ENCODE measurements at places on chromosomes 2 and 18.

DNA sequence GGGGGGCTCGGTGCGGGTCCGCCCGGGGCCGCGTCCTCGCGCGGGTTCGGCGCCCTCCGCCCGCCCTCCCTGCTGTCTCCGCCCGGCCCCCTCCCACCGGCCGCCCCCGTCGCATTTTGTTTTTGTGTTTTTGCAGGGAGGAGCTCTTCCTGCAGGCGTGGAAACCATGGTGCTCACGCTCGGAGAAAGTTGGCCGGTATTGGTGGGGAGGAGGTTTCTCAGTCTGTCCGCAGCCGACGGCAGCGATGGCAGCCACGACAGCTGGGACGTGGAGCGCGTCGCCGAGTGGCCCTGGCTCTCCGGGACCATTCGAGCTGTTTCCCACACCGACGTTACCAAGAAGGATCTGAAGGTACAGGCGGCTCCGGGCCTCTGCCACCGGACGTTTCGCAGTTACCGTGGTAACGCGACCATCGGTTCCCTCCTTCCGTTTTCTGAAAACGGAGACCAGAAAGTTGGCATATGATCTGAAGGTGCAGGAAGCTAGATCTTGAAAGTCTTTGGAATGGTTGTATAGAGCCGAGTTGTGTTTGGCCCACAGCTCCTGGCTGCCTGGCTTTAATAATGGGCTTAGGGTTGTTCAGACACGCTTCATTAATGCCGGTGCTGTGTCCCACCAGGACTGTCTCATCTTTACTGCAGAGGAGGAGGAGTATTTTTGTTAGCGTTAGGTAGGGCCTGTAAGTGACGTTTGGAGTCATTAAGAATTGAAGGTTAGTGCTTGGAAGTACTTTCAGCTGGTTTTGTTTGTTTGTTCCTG lies 891 bp downstream of the KDM3A start:
- DNase-seq: peak; percentile 66

DNA sequence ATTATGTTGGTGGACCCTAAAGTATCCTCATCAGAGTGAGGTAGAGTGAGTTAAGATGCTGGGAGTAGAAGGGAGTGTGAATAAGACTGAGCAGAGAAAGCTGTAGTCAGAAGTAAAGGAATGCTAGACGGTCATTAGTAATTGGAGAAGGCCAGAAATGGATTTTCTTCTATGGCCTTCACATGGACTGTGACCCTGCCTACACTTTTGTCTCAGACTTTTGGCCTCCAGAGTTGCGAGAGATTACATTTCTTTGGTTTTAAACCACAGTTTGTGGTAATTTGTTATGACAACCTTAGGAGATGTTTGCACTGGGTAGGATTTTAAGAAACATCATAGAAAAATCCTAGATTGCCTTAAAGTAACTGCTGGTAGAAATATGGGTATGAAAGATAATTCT lies 1267.7 kb upstream of the TMEFF2 start:
- DNase-seq: no peak

GRCh38 chr2:33655626-33656320 lies 56.7 kb upstream of the FAM98A start:
- DNase-seq: no peak

- DNase-seq: no peak
Measured at GRCh38 chr2:119432851-119433522, 1.3 kb downstream of the TMEM37 start.

DNA sequence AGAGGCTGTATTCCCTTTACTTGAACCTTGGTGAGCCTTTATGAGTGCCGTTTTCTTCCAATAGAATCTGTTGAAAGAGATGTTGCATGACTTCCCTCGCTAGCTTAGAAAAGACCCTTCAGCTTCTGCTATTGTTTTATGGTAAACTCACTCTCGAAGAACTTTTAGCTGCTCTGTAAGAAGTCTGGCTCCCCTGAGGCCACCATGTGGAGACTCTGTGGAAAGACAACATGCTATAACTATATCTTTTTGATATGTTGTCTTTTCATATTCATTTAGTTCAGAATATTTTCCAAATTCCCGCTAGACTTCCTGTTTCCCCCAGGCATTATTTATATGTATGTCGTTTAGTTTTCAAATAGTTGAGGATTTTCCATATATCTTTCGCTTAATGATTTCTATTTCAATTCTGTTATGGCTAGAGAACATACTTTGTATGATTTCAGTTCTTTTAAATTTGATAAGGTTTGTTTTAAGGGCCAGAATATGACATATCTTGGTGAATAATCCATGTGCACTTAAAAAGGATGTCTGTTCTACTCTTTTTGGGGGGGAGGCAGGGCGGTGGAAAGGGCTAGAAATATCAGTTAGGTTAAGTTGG lies 64.1 kb downstream of the PTPN4 start:
- peak; percentile 61 for DNase-seq

DNA sequence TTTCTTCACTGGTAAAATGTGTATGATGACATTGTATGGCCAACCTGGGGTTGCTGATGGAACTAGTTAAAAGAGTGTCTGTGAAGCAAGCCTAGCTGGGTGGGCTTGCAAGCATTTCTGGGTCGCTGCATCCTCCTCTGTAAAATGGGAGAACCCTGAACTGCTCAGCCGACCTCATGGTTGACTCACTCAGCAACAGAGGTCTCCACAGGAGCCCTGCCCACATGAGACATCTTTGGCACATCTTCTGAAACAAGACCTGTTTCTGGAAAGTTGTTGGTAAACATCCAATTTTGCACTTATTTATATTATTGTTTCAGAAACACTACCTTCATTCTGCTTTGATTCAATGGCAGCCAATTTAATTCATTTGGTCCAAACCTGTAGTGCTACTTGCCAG lies 52.6 kb downstream of the BCL11A start:
- no peak for DNase-seq

GRCh38 chr2:212311807-212312404 lies 226.7 kb downstream of the ERBB4 start:
- DNase-seq: no peak

DNA sequence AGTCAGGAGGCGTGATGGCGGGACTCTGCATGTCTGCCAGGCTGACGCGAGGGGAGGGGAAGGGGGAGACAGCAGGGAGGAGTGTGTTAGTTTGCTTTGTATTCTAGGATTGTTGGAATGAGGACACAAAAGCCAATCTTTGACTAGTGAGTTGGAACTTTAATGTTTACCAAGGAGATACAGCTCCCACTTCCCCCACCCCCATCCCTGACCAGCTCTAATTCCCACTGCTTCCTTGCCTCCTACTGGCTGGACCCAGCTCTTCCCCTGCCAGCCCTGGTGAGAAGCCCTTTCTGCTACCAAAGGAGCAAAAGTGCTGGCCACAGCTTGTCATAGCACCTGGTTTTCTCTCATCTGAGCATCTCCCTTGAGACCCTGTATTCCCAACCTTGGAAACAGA lies 84.5 kb downstream of the CELF4 start:
- no peak for DNase-seq

GRCh38 chr18:23159344-23159743 lies 24.1 kb downstream of the CABLES1 start:
- no peak for DNase-seq
